ENCODE measurements at places on chromosomes 7 and 10. TPM values are rescaled to one million over a fixed set of nuclear protein-coding genes. Genes with fewer than 3 reads are reported as not detected.

TAS2R41 gene
- not detected for total RNA-seq

SLC18A2 gene
- not detected for total RNA-seq

CAV2 gene
- 191 TPM for total RNA-seq

DLX6 gene
- 3.7 TPM for total RNA-seq

PNLIPRP2 gene
- total RNA-seq, result not detected

- DNase-seq, result no peak
These were observed 15.5 kb downstream of the TAS2R40 start for GRCh38 chr7:143237366-143237765.

GRCh38 chr10:78079411-78079810 lies 45.7 kb downstream of the RPS24 start:
- no peak for DNase-seq

CEP55 gene
- 98.9 TPM for total RNA-seq

GIMAP5 gene
- total RNA-seq, result 0.24 TPM

SPOCK2 gene
- total RNA-seq, result not detected

DNA sequence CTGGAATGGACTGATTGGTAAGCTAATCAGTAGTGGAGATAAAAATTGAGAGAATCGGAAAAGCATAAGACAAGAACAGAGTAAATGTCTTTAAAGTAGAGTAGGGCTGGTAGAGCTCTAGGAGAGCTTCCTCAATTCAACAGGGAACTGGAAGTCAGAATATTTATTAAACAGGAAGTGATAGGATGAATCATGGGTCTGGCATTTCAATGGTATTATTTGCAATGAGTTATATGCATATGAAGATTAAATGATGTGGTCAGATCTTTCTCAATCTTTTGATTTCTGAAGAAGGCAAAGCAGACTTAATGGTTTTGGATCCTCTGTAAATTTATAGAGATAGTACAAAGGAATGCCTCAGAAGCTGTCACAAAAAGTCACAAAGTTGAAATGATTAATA lies 349.0 kb downstream of the HPSE2 start:
- peak; percentile 6 for DNase-seq

CFAP70 gene
- total RNA-seq, result not detected

CDHR1 gene
- not detected for total RNA-seq

- DNase-seq, result peak; percentile 62
These were observed 97.2 kb upstream of the DKK1 start for GRCh38 chr10:52216852-52217251.

MYPN gene
- total RNA-seq, result 1.8 TPM

DNA sequence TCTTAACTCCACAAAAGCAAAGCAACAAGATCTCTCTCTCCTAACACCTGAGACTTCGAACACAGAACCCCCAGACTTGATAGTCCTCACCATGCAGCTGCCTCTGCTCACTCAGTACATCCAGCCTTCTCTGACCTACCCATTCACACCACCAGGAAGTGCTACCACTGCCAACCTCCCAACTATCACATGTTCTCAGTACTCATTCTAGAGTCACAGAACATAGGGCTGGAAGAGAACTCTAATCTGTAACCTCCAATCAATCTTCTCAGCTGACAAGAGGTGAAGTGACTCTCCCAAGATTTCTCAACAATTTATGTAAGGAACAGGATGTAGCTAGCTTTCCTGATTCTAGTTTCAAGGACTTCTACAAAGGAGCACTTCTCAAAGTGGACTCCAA lies 3.8 kb downstream of the NUDCD3 start:
- no peak for DNase-seq

GRCh38 chr7:725223-726005 lies 1.1 kb upstream of the DNAAF5 start:
- DNase-seq, result peak; percentile 81

DNA sequence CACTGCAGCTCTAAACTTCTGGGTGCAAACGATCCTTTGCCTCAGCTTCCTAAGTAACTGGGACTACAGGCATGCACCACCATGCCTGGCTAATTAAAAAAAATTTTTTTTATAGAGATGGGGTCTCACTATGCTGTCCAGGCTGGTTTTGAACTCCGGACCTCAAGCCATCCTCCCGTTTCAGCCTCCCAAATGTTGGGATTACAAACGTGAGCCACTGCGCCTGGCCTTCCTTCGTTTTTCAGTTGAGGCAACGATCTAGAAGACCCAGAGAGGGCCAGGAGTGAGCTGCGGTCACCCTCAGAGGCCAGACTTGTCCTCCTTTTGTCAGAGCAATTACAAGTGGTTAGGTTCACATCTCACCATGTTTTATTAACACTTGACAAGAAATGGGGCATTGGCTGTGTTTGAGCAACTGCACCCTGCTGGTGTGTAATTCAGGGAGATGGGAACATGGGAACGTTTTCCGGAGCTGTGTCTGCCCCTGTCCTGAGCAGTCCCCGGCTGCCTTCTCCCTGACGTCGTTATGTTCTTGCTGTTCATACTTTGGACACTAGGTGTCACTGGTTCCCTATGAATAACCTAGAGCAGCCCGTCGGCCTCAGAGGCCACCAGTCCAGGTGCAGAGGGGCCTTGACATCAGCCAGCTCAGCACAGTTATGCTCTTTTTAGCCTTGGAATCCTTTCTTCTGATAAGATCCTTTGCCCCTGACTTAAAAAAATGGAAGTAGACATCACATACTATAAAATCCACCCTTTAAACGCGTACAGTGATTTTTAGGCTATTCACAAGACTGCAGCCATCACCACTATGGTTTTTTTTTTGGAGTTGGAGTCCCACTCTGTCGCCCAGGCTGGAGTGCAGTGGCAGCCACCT lies 375.0 kb downstream of the TYW1 start:
- peak; percentile 72 for DNase-seq

WNT2 gene
- 0.65 TPM for total RNA-seq

DNA sequence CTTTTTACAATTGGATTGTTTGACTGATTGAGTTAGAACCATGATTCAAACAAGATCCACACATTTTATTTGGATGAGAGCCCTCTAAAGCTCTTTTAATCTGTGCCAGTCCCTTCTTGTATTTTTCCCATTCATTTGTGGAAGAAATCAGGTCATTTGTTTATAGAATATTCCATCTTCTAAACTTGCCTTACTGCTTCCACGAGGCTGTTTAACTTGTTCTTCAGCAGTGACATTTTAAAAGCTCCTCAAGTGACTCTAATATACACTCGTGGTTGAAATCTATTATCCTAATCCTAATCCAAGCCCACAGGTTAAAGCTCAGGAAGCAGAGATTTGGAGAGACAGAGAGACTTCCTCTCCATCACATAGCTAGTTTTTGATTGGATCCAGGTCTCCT lies 155.4 kb upstream of the SVIL start:
- DNase-seq, result no peak

DNA sequence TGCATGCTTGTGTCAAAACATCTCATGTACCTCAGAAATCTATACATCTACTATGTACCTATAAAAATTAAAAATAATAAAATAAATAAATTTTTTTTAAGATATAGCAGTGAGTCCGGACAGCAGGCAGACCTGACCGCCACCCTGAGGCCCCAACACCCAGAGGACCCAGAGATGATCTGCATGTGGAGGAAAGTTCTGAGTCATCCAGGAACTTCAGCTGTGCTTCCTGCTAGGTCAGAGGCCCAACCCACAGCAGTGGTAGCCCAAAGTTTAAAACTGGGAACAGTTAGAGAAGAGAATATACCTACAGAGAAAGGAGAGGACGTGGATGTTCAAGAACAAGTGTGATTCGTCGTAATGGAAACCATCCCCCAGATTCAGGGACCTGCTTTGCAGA lies 683.7 kb upstream of the NRP1 start:
- peak; percentile 20 for DNase-seq

GRCh38 chr7:11176985-11177555 lies 203.4 kb downstream of the PHF14 start:
- DNase-seq, result no peak

- DNase-seq, result no peak
These were observed 16.2 kb downstream of the CHST3 start for GRCh38 chr10:71980181-71981014.

STK31 gene
- total RNA-seq, result 0.34 TPM

GRCh38 chr7:34060196-34060947 lies 155.0 kb downstream of the BMPER start:
- DNase-seq, result peak; percentile 57

KNDC1 gene
- total RNA-seq, result not detected

HKDC1 gene
- total RNA-seq, result 0.69 TPM

GRCh38 chr7:35556515-35557471 lies 138.1 kb downstream of the HERPUD2 start:
- DNase-seq, result no peak

DNA sequence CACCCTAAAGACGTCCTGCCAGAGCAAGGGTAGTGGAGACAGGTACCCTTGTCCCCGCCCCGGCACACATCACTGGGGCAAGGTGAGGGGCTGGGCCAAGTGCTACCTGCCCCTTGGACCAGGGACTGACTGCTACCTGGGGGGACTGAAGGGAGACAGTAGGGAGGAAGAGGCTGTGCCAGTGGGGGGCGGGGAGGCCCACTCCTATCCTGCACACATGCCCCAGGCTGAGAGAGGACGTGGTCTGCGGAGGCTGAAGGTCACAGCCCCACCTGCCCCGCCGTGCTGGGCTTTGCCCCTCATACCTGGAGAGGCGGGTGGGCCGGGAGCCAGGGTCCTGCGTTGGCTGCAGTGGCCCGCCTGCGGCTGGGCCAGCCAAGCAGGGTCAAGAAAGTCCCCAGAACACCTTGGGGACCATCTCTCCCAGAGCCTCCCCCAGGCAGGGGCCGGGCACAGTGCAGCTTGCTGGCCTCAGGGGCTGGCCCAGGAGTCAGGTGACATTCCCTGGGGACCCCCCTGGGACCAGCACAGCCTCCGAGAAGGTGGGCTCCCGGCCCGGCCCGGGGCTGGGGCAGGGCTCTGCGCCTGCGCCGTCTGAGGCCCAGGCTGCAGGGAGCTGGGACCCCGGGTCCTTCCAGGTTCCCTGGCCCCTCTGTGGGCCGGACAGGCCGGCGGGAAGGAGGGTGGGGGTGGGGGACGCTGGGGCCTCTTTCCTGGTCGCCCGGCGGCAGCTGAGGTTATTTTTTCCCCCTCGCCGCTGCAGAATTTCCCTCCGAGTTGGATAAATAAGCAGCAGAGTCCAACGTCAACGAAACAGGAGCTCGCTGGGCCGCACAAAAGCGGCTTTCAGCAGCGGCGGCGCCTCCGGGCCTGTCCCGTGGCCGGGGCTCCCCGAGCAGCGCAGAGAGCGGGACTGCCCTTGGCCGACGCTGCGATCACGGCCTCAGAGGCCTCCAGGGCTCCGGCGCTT lies 9.8 kb upstream of the FZD9 start:
- DNase-seq, result no peak

DNA sequence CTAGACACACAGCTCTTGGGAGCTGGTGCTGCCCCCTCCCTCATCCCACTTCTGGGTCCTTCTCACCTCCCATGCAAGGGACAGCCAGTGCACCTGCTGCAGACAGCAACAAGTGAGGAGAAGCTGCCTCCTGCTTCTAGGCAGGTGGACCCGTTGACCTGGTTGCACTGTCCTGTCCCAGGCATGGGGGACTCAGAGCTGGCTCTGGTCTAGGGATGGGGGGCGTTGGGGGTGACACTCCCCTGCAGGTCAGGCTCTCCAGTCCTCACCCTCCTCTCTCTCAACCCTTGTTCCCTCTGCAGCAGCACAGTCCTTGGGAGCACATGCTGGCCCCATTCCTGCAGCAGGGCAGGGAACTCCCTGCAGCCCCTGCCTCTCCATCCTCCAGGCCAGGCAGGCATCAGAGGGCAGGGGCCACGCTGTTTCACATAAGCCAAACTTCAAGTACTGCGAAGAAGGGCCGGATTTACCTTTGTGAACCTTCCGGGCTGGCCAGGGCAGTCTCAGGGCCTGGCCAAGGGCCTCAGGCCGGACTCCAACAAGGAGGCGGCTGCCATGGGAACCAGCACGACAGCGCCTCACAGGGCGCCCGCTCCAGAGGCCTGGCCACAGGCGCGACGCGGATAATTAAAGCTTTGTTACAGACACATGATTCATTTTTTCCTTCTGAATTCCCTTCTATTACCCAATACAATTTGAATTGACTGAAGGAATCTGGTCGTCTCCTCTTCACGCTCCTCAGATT lies 48.5 kb downstream of the RASGEF1A start:
- peak; percentile 53 for DNase-seq

DNA sequence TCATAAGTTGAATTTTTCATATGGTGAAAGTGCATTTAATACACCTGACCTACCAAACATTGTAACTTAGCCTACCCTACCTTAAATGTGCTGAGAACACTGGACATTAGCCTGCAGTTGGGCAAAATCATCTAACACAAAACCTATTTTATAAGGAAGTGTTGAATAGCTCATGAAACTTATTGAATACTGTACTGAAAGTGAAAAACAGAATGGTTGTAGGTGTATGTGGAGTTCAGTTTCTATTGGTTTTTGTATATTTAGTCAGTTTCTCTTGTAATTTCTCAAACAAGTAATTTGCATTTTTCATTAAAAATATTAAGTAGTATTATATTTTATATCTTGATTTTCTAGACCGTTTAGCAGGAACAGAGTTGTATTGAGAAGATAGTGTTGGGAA lies 15.3 kb downstream of the CCDC7 start:
- no peak for DNase-seq

- peak; percentile 51 for DNase-seq
These were observed 25.6 kb upstream of the CRTAC1 start for GRCh38 chr10:98055841-98056516.

- DNase-seq, result peak; percentile 41
These were observed 2.4 kb upstream of the EGR2 start for GRCh38 chr10:62818426-62819011.

VSIR gene
- 1.5 TPM for total RNA-seq

- DNase-seq, result no peak
These were observed 8.0 kb upstream of the PPIF start for GRCh38 chr10:79339266-79339665.

METTL27 gene
- total RNA-seq, result 2.3 TPM

AEBP1 gene
- not detected for total RNA-seq

GRCh38 chr7:101757879-101758278 lies 59.5 kb upstream of the CUX1 start:
- no peak for DNase-seq

DNA sequence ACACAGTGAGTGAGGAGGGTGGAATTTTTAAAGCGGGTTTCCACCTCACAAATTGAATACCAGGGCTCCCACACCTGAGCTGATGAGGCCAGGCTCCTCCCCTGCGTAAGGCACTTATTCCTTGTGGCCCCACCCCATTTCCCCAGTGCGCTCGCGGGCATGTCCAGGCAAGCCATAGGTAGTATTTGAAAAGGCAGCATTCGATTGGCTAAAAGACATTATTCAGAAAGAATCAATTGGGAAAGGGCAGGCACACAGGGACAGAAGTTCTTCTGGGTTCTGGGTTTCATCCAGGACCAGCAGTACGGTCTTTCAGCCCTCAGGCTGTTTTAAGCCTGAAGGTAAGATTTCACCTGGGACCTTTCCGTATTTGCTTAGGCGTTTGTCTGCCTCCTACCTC lies 222.3 kb downstream of the BBS9 start:
- DNase-seq, result no peak

TECTB gene
- not detected for total RNA-seq
